ENCODE measurements at places on chromosomes 5 and 9.

GRCh38 chr9:133701981-133702797, 36.0 kb downstream of the SARDH start:
- peak; percentile 54 for DNase-seq

GRCh38 chr9:107547772-107548297, 58.3 kb upstream of the KLF4 start:
- no peak for DNase-seq

DNA sequence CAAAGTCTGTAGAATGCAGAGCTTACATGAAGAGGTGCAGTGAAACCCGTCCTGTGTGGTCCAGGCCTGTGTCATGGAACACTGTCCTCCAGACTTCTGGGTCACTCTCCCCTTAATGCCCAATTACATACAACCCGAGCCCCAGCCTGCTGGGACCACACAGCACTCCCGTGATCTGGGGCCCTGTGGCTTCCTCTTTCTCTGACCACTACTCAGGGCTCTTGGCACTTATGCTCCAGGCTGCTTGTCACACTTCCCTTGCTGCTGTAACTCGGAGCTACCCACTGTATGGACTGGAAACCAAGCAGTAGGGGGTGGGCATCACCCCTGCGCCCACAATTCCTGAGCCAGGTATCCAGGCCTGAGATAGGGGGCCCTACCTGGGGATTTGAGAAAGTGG, 10.3 kb upstream of the IL3 start:
- no peak for DNase-seq

- no peak for DNase-seq
Measured at GRCh38 chr5:80747922-80748321, 93.1 kb upstream of the DHFR start.

- no peak for DNase-seq
Measured at GRCh38 chr5:146400201-146400600, 46.9 kb upstream of the TCERG1 start.

DNA sequence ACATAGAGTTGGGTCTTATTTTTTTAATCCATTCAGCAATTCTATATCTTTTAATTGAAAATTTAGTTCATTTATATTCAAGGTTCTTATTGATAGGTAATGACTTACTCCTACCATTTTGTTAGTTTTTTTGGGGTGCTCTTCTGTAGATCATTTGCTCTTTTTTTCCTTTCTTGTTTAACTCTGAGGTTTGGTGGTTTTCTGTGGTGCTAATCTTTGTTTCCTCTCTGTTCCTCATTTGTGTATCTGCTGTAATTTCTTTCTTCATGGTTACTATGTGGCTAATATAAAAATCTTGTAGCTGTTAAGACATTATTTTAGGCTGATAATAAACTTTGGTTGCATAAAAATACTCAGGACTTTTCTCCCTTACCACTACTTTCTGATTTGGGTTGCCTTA, 181.6 kb upstream of the DMRTA1 start:
- no peak for DNase-seq

DNA sequence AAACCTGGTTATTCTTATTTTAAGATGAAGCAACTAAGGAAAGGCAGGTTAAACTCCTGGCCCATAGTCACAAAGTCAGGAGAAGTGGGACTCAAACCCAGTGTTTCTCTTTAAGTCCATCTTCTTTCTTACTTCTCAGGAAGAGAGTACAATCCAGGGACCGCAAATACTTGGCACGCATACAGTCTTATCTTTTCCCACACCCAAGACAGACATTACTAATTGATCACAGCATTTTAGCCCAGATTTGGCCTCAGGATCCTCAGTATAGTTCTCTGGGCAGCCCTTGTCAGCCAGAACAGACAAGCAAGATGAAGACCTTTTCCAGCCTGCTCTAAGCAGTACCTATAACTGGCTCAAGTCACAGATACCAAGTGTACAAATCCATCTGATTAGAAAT, 125.5 kb upstream of the RAI14 start:
- DNase-seq = no peak

GRCh38 chr5:120988491-120988890, 524.4 kb downstream of the PRR16 start:
- DNase-seq = no peak

DNA sequence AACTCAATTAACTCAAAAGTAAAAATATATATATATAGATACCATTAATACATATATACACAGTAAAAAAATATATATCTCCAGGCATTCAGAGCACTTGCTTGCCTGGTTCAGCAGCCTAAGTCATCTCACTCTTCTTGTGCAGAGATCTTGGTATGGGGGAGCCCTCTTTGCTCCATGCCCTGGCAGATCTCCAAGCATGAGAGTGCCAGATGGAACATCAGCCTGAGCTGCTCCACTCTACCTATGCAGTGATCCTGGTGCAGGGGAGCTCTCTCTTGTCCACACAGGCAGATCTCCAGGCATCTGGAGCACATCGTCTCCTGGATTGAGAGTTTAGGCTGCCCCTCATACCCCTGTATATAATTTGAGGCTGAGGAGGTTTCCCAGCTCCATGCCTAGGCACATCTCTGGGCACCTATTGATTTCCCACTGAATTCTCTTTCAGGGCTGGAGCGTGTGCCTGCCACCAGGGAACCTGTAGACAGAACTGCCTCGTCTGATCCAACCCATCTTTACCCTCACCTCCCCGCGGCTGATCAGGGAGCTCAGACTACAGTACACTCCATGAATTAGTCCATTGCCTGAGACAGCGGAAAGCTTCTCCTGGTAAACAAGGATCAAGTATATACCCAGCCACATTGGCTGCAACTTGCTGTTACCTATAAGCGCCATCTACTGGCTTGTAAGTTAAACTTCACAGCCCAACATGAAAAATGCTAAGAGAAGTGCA, 342.4 kb upstream of the GRIA1 start:
- DNase-seq = no peak

- DNase-seq = peak; percentile 59
Measured at GRCh38 chr9:14322211-14323082, 8.5 kb upstream of the NFIB start.

GRCh38 chr9:127452691-127453090, 1.4 kb downstream of the LRSAM1 start:
- DNase-seq = no peak

DNA sequence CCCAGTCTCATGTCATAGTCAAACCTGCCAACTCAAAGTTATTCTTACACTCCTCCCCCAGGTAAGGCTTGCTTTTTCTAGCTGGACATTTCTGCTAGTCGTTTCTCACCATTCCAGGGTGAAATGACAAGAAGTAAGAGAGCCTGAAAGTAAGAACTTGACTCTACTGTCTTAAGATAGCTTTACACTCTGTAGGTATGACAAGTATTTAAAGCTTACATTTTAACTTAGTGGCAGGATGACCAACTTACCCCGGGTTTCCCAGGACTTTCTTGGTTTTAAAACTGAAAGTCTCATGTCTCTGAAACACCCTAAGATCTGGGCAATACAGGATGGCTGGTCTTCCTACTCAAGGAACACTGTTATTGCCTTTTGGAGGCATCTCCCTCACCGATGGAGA, 67.5 kb upstream of the PIK3R1 start:
- DNase-seq = no peak

DNA sequence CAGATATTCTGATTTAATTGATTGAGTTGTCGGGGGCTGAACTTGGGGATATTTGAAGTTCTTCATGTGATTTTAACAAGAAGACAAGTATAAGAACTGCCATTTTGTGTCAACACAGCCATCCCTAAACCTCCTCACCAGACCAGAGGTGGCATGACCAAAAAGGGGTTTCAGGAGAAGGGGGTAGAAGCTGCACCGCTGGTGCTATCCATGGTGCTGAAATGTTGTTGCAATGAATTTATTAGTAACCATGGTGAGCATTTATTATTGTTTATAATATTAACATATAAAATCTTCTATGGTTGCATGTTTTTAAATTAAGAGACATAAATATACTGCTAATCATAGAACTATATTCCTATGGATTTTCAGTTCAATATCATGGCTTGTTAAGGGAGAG, 72.3 kb downstream of the GNA14 start:
- no peak for DNase-seq

DNA sequence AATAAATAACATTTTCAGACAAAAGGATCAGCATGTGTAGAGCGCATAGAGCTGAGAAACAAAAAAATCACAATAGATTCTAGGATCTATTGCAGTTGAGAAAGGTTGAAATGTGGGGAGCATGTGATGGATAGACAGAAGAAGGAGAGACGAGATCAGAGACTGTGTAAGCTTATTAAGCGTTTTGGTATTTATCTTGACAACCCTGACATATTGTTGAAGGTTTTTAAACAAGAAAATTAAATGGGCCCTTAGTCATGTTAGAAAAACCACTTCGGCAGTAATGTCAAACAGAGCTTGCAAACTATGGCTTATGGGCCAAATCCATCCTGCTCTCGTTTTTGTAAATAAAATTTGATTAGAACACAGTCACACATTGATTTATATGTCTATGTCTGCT, 200.5 kb upstream of the KLF4 start:
- no peak for DNase-seq

DNA sequence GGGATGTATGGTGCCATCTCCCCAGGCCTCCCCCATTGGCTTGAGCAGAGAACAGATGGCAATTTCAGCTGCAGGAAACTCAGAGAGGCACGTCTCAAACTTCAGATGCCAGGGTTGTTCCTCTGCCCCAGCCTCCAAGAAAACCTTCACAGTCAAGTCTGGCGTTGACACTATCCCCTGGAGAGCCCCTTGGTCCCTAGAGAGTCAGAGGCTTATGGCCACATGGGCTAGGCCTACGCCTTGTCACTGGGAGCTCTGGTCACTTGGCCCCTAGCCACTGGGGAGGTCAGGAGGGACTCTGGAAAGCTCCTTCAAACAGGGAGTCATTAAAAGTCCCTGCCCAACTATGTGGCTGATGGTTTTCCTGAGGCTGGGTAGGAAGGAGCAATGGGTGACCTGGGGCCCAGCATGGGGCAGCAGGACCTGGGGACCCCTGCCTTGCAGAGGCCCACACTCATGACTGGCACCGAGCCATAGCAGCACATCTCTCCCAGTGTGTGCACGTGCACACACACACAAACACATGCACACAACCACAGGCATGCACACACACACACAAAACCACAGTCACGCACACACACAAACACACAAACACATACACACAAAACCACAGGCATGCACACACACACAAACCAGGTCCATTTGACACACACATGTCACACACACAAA, 144.2 kb downstream of the GADD45G start:
- DNase-seq = no peak

DNA sequence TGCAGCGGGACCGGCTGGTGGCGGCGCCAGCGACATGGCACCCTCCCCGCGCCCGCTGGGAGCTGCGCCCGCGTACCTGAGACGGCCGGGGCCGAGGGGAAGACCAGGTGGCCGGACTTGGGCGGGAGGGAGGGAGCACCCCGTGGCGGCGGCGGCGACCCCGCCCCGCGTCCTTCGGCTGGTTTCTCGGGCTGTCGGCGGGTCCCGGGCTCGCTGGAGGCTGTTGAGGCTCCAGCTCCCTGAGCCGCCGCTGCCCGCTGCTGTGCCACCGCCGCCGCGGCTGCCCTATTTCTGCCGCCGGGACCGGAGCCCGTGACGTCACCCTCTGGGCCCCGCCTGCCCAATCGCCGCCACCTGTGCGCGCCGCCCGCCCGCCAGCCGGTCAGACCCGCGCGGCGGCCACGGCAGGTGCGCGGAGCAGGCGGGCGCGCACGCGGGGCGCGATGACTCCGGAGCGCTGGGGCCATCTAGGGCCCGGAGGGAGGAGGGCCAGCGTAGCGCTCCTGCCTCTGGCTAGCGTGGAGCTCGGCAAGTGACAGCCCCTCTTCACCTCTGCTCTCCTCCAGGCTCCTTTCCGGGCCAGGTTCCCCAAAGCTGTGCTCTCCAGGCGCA, at the start of gene FSTL4:
Gene FSTL4 (minus strand): TSS at position 293 of the 612 bp plus-strand sequence.
- no peak for DNase-seq

DNA sequence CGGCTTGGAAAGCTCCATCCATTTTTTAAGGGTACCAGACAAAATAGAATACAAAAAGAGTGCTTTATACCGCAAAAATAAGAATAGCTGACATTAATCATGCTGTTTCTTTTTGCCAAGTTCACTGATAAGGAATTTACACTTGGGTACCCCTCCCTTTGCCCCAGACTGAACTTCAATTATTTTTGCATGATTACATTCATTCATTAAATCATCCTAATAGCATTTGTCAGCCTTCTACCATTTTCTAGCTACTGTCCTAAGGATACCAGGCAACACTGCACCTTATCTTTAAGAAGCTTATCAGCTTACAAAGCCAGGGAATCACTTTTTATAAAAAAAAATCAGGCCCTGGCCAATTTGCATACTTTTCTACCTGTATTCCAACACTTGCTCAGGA, 48.4 kb downstream of the YIPF5 start:
- no peak for DNase-seq

DNA sequence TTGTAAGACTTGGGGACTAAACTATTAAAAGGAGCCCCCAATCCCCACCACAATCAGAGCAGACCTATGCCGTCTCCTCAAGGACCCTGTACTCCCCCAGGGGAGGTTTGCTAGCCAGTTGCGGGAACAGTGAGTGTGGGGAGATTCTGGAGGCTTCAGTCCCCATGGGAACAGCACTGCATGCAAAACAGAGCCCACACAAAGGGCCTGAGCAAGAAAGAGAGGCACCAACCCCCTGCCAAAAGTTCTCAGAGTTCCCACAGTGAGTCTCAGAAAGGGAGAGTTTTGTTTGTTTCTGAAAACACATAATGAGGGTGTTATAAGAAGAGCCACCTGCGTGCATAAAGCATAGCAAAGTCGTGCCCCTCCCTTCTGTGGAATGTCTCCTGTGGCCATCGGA, 56.6 kb downstream of the CFAP90 start:
- no peak for DNase-seq

- no peak for DNase-seq
Measured at GRCh38 chr9:68760674-68761333, 55.8 kb downstream of the PIP5K1B start.

Measured in stimulated activated CD4-positive, alpha-beta T cell treated with anti-CD3 and anti-CD28 coated beads, Interleukin-12 subunit alpha, Interleukin-12 subunit beta, amount 100 ng/mL, for 48 hours (primary cell).